ENCODE measurements at places on chromosomes 7 and 10.

DNA sequence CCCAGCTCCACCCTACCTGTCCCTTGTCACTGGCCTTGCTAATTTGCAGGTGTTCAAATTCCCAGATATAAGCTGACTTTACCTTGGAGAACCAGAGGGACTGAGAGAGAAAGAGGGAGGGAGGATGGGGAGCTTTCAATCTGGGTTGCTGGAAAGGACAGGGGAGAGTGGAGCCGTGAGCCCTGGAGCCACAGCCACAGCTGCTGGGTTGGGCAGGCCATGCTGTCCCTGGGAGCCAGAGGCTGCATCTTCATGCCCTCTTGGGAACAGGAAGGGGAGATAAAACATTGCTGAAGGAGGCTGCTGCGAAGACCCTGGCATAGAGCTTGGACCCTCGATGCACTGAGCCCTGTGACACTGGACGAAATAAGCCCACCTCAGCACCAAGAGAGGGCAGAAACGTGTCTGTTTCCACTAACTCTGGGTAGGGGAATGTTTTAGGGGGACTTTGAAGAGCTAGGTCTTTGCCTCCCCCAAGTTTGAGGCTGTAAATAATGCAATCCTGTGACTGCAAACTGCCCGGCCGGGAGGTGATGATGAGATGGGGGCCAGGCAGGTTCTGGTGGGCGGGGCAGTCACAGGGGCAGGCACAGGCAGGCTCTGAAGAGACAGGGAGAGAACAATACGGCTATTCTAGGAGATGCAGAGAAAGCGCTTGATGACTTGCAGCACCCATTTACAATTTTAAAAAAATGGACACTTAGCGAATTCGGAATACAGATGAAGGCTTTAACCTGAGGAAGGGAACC, 5.8 kb upstream of the JAKMIP3 start:
- DNase-seq: no peak

DNA sequence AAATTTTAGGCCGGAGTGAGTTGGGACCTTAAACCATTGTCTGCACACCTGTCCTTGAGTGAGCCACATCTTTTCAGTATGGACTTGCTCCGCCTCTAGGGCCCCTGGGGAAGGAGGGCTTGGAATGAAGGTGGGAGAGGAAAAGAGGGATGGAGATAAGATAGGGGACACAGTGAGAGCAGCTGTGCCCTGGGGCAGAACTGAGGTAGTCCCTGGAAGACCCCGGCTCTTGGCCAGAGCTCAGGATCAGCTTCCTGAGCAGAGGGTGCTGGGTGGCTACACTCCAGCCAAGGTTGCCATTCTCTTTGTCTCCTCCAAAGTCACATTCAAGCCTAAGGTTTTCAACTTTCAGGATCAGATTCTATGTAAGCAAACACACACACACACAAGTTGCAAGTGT, 82.0 kb downstream of the MKI67 start:
- no peak for DNase-seq

DNA sequence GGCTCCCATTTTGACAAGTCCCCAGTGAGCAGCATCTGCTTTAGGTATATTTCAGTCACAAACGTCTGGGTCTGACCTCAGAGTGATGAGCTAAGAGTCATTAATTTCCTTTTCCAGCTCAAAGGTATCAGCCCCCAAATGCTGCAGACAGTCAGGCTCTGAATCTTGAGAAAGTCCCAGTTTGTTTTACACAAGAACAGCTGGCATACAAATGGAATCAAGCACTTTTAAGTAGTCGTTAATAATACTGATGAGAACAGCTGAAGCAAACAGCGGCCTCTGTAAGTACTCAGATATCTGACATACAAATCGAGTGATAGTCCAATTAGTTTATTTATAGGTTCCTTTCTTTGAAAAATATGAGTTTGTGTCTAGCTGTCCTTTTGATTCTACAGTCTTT, 49.4 kb upstream of the MSRB2 start:
- peak; percentile 4 for DNase-seq

- no peak for DNase-seq
Measured at GRCh38 chr10:78934532-78934898, 134.3 kb upstream of the ZMIZ1 start.

DNA sequence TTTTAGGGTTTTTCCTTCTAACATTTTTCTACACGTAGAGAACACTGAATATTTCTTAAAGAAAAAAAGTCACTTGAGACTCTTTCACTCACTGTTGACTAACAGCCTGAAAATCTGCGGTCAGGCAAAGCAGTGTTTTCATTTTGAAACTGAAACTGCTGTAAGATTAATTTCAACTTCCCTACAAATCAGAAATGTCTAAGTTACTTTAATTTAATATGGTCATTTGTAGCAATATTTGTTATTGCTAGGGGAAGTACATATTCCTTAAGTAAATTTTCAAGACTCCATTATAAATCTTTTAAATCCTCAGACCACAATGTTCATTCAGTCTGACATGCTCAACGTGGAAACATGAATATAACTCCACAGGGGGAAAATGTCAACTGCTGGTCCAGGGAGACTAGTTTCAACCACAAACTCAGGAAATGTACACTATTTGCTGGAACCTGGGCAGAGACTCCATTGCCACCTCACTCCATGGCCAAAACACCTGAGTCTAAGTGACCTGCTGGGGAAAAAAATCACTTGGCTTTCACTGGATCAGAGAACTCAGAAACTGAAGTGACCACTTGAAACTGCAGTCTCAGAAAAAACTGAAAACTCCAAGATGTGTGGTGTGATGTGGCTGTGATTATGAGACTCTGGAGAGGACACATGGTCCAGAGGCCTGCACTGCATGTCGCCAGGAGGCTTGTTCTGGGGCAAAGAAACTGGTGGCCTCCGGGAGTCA, 161.2 kb downstream of the TAX1BP1 start:
- no peak for DNase-seq

DNA sequence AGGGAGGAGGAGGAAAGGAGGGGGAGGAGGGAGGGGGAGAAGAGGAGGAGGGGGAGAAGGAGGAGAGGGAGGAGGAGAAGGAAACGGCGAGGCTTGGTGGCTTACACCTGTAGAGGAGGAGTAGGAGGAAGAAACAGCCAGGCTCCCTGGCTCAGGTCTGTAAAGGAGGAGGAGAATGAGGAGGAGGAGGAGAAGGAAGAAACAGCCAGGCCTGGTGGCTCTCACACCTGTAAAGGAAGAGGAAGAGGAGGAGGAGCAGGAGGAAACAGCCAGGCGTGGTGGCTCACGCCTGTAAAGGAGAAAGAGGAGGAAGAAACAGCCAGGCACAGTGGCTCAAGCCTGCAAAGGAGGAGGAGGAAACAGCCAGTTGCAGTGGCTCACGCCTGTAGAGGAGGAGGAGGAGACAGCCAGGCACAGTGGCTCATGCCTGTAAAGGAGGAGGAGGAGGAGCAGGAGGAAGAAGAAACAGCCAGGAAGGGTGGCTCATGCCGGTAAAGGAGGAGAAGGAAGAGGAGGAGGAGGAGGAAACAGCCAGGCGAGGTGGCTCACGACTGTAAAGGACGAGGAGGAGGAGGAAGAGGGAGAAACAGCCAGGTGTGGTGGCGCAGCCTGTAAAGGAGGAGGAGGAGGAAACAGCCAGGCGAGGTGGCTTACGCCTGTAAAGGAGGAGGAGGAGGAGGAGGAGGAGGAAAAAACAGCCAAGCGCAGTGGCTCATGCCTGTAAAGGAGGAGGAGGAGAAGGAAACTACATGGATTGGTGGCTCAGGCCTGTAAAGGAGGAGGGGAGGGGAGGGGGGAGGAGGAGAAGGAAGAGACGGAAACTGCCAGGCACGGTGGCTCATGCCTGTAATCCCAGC, 14.9 kb upstream of the CRCP start:
- peak; percentile 60 for DNase-seq

GRCh38 chr10:29922892-29923291, 136.5 kb downstream of the JCAD start:
- no peak for DNase-seq

- no peak for DNase-seq
Measured at GRCh38 chr10:25336330-25336729, 161.5 kb downstream of the GPR158 start.

DNA sequence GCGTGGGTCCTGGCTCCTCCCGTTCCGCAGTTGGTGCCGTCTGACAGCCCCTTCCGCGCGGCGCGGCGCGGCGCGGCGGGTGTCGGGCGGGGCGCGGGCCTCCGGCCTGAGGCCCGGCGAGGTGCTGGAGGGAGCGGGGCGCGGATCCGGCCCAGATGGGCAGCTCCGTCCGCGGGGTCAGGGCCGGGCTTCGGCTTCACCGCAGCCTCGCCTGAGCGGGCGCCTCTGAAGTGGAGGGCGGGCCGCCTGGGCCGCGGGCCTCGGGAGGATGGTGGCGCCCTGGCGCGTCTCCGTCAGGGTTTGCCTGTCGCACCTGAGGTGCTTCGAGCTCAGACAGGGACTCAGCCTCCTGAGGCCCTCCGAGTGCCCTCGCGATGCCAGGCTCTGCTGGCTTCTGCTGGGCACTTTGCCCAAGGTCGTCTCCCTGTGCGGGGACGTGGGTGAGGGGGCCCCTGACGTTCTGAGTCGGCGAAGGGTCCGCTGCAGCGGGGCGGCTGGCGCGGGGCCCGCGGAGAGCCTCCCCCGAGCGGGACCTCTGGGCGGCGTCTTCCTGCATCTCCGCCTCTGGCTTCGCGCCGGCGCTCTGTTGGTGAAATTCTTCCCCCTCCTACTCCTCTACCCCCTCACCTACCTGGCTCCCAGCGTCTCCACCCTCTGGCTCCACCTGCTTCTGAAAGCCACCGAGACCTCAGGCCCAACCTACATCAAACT, 473 bp downstream of the ADCK2 start:
- DNase-seq: peak; percentile 50

GRCh38 chr7:137074391-137075030, 206.1 kb downstream of the CHRM2 start:
- DNase-seq: no peak
